Cortex of kidney (tissue), 1 donor: ENCODE measurements at places on chromosomes 7 and 10.

- no peak for DNase-seq
Measured at GRCh38 chr10:132648072-132648850, 110.7 kb downstream of the INPP5A start.

DNA sequence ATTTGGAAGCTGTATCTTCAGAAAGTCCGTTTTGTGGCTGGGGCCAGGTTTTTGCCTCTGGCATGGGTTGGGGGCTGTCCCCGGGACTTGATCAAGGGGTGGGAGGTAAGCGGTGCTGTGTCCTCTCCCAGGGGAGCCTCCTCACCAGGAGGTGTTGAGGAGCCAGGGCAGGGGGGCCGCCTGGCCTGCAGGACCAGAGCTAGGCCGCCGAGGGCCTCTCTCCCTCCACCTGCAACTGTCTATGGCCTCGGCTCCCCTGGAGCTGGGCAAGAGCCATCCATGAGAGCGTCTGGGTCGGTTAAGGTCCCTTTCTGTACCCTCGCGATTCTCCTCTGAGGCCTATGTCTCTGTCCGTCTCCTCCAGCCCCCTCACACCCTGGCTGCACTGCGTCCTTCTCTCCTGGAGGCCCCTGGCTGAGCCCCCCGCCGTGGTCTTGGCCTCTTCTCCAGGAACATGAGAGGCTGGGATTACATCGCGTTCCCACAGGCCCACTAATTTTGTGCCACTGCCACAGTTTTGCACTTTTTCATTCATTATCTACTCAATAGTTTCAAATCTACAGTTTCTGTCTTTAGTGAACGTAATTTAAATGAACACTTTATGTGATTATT, 20.6 kb downstream of the CALML5 start:
- no peak for DNase-seq

DNA sequence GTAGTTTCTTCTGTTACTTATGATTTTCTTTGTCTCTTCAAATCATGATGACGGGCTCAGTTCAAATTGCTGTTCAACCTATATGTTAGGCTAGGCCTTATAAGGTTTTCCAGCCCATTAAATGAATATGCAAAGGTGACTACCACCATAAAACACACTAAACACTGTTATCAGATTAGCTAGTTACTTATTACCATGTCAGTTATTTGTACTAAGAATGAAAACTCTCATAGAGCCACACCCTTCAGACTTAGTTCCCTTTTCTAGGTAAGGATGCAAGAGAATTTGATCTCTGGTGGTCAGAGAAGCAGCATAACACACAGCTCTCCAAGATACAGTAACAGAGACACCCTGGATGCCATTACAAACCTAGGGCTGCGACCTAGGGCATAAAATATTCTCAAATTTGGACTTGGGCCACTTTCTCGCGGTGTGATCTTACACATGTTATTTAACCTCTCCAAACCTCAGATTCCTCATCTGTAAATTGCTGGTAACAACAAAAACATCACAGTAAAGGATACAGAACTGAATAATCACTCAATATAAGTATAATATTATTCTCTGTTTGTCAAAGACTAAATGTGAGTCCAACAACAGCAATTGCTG, 35.6 kb downstream of the ANKMY2 start:
- no peak for DNase-seq

DNA sequence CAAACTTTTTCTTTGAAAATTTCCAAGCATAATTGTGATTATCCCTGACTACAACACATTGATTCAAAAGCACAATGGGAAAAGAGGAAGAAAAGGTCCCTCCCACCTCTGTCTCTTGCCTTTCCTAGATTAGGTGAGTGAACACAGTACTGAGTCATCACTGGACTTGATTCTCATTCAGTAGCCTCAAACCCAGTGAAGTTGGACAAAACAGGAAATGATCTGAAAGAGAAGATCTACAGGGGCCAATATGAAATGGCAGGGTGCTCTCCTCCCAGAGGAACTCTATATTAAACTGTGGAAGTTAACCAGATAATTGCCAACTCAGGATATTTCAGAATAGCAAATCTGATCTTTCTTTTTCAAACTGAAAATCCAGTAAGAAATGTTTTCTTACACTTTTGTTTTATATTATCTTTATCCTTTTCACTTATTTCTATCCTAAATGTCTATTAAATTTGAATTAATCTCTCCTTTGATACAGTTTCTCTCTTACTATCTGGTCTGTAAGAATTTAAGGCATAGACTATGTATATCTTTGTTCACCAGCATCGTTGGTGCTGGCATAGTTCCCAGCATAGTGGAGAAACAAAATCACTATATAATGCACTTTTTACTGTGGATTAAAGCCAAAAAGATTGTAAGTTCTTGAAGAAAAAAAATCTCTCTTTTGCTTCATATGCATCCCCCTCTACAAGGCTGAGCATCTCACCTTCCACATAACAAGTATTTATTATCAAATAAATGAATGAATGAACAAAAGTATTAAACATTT, 41.4 kb upstream of the IKZF1 start:
- no peak for DNase-seq

DNA sequence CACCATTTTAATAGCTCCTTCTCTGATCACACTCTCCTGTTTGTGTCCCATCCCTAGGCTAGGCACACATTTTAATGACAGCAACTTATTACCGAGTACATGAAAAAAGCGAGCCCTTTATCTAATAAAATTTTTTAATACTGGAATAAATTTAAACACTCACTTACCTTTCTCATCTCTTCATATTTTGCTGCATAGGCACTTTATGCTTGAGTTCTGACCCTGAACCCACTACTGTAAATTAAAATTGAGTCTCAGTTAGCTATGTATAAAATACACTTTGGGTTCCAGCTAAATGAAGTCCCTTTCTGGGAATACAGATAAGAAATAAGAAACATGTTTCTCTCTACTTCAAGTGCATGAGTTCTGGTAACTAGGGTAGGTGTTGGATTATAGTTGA, 104.6 kb downstream of the HECW1 start:
- no peak for DNase-seq

DNA sequence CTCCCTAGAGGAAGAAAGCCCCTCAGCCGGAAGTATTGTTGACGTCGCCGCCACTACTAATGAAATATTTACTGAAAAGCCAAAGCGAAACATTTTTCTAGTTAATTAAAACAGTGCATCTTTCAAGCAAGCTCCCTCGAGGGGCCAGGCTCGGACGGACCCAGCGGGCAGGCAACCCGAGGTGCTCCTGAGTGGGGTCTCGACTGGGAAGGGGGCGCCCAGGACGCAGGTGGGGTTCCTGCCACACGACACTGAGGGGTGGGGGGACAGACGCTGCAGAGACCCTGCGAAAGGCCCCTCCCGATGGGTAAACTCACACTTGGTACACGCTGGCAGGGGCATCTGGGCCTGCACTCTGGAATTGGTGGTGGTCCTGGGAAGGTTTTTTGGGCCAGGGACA, 72.4 kb upstream of the ADGRA1 start:
- no peak for DNase-seq

DNA sequence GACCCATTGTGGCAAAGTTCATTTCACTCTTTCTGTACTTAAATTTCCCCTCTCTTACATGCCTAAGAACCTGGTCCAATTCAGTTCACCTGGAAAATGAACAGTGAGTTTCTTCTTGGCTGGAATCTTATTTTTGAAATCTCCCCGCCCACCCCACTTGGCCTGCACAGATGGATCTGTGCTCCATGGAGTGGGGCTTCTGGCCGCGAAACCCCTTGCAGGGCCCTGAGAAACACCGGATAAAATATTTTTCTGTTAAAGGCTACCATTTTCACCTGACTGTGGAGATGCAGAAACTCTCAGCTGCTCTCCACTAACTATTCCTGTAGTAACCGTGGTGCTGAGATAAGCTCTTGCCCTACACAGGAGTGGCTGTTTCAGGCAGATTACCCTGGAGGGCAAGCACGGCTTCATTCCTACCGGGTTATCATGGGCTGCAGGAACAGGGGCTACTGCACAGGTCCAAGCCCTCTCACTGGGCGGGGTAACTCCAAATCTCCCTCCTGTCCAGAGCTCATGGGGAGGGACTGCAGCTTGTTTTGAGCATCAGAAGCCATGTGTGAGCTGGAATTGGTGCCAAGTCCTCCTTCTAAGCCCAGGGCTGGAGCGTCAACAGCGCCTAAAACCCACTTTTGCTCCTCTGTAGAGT, 118.9 kb downstream of the PRPF18 start:
- no peak for DNase-seq

DNA sequence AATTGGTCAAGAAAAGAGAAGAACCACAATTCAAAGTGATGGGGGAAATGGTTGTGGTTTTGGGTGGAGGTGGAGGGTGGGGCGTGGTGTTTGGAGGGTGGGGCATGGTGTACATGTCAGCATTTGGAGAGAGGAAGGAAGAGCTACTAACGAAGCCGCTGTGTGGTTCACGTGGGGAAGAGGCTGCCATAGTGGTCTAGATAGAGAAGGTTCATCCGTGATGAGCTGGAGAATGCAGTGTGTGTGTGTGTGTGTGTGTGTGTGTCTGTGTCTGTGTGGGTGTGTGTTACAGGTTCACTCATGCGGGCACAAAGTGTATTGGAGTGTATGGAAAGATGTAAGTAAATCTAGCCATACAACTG, 6.1 kb upstream of the VCL start:
- DNase-seq, result no peak

GRCh38 chr7:34341326-34341725, 316.7 kb upstream of the NPSR1 start:
- no peak for DNase-seq

GRCh38 chr7:4175346-4175973, 506.6 kb upstream of the FOXK1 start:
- DNase-seq, result no peak

DNA sequence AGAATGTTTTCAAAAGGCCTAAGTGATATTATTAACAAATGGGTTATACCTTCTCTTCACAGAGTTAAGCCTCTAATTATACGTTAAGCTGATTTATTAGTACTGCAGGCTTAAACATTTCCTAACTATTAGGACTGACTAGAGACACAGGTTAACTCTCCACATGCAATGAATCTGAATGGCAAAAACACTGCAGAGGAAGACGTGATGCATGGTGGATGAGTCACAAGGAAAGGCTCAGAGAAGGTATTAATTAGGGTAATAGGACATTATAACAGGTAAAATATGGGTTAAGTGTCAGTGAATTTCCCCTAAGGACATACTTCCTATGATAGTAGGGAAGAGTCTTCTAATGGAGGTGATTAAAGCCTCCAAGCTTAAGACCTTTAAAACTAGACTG, 24.7 kb upstream of the SEM1 start:
- no peak for DNase-seq

DNA sequence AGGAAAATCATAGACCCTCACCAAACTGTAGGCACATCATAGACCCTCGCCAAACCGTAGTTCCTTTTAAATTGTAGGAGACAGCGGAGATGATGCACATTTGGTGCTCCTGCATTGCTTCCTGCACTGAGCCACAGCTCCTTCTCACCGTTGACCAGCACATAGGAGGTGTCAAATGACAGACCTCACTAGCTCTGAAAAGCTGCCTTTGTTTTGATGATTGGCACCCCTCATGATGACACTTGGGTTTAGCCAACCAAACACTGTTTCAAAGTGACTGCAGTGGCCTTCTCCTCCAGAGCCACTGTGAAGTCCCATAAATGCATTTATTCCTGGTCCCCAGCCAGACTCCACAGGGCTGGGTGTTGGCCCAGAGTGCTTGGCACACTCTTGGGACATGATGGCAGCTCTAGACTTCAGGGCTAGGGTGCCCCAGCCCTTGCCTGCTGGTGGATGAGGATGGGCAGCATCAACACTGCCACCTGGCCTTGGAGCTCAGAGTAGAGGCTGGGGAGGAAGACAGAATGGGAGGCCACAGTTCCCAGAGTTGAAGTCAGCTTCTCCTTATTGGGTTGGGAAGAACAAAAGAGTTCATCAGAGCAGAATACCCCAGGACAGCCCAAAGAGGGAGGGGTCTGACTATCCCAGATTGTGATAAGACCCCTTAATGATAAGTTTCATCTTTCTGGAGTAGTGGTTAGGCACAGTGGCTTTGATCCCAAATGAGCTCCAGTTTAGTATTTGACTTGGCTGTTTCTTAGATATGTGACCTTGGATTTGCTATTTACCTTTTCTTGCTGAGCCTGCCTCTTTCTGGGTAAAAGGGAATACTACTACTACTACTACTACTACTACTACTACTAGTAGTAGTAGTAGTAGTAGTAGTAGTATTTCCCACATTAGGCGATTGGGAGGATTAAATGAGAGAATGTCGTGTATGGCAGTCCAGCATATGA, 75.3 kb downstream of the MTPN start:
- DNase-seq, result no peak

- DNase-seq, result no peak
Measured at GRCh38 chr7:55409482-55410225, 44.5 kb downstream of the LANCL2 start.

GRCh38 chr10:124198871-124199270, 105.5 kb upstream of the CHST15 start:
- DNase-seq, result no peak

DNA sequence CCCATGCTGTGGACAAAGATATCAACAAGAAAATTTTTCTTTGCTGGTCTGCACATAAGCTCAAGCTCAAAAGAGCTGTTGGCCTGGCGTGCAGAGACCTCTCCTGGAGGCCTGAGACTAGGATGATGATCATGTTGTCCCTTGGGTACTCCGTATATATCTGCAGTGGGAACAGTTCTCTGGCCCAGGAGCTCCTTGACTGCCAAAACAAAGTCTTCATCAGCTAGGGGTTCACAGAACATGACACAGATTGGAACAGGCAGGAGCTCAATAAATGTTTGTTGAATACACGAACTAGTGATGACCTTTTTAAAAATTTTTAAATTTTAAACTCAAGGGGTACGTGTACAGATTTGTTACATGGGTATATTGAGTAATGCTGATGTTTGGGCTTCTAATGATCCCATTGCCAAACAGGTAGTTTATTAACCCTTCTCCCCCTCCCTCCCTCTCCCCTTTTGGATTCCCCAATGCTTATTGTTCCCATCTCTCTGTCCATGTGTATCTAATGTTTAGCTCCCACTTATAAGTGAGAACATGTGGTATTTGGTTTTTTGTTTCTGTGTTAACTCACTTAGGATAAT, 49.1 kb downstream of the ZNF783 start:
- no peak for DNase-seq

DNA sequence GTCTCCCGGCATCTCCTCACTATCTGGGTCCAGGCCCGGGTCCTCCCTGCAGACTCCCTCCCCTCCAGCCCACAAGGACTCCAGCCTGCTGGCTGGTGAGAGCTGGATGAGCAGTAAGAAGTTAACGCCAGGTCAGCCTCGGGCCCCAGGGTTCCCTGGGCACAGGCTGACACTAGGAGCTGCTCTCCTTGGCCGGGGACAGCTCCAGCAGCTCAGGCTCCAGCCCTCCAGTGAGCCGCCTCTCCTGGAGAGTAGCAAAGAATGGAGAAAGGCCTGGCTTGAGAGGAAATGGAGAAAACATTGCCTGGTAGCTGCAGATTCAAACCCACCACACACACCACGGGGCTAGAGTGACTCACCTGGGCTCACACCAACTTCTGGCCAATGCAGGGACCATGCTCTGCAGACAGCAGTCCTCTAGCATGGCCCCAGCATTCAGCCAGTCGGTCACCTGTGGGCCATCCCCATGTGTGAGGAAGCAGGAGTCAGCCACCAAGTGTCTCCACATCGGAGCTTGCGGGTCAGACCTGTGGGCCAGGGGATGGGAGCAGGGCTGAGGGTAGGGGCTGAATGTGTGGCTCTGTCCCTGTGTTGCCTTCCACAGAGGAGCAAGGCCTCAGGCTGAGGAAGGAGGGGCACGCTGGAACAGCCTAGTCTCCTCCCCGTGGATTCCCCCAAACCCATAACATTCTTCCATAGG, 6.5 kb downstream of the SAP25 start:
- DNase-seq, result no peak

- DNase-seq, result no peak
Measured at GRCh38 chr7:21407796-21408480, 19.9 kb upstream of the SP4 start.

GRCh38 chr10:63744060-63744941, 223.1 kb downstream of the REEP3 start:
- no peak for DNase-seq
